RPMI8226 (cell line): ENCODE measurements at places on chromosomes 7 and 10.

DNA sequence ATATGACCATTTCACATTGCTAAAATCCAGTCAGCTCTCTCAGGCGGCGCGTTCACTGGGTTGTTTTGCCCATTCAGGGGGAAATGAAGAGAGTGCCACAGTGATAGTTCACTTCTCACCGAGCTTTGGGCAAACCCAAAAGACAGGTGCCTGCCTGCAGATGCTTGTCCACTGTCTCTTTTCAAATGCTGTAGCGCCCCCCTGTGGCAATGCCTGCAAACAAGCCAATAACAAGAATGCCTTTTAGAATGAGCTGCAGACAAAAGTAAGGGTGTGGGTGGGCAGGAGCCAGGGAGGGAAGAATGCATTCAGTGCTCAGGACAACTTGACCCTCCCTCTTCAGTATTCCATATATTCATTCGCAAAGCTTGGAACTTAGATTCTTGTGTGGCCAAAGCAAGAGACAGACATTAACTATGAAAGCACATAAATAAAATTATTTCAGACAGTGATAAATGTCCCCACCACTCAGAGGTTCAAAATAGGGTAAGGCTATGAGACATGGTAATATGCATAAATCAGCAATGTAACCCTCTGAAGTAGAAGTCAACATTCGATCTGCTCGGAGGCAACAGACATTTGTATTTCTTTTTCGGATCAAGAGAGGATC, 86.9 kb downstream of the JAZF1 start:
- peak; percentile 40 for DNase-seq

DNA sequence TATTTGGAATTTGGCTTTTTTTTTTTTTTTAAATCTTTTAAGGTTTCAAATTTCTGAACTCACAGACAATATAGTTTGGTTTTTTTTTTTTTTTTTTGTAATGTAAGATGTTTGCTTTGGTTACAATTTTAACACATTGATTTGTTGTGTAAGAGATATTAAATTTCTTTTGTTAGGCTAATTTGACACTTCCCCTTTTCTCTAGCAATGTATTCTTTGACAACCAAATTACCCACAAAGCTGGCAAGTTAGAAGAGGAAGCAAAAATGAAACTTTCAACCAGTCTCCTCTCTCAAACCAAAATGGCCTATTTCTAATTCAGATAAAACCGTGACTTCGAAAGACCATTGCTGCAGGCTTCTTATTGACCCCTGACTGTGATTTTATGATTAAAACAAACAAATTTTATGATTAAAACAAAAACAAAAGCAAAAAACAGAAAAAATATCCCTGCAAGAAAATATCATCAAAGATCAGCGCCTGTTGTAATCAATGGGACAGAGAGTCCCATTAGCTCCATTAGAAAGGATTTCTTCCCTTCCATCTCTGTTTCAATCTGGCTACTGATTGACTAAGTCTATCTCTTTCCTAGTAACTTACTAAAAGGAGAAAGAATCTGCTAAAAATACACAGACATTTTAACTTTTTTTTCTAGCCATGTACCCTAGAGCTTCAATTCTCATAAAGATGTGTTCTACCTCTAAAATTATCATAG, 489.2 kb downstream of the MDFIC start:
- peak; percentile 25 for DNase-seq

- peak; percentile 41 for DNase-seq
Observed at GRCh38 chr7:110090110-110090820, 1000.7 kb upstream of the LRRN3 start.

DNA sequence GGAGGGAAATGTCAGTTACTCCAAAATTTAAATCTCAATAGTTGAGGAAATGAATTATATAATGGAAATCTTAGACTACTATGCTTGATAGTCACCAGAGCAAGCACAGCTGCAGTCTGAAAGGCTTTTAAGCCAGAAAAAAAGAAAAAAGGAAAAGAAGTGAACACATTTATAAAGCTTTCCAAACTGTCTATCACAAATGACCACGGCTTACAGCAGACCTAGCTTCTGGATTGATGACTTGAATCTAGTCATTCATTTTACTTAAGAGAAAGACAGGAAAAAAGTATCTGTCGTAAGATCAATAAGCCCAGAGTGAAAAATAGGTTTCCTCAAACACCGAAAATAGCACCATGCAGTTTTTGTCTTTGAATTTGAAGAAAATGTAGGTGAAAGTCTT, 67.9 kb upstream of the OGDHL start:
- DNase-seq, result no peak

DNA sequence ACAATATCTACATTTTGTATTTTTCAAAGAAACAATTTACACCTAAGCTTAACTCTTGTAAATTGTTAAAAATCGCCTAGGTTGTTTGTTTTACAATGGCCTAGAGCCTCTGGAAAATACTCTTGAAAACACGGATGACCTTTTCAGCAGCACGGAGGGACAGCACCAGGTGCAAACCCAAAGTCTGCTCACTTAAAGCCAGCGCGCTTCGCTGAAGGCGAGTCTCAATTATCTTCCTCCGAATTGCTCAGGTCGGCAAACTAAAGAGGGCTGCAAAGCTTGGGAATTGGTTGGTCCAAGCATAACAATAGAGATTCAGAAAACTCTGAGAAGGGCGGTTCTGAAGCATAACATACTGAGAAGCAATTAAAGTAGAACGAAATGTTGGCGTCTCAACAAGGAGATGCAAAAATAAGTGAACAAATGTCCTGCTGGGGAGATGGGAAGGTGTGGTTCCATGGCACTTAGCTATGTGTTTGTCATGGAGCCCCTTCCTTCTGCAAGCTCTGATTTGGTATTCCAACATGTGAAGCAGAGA, 139.9 kb upstream of the PITRM1 start:
- DNase-seq, result no peak

- DNase-seq, result no peak
Observed at GRCh38 chr7:70907259-70908247, 224.4 kb upstream of the GALNT17 start.

DNA sequence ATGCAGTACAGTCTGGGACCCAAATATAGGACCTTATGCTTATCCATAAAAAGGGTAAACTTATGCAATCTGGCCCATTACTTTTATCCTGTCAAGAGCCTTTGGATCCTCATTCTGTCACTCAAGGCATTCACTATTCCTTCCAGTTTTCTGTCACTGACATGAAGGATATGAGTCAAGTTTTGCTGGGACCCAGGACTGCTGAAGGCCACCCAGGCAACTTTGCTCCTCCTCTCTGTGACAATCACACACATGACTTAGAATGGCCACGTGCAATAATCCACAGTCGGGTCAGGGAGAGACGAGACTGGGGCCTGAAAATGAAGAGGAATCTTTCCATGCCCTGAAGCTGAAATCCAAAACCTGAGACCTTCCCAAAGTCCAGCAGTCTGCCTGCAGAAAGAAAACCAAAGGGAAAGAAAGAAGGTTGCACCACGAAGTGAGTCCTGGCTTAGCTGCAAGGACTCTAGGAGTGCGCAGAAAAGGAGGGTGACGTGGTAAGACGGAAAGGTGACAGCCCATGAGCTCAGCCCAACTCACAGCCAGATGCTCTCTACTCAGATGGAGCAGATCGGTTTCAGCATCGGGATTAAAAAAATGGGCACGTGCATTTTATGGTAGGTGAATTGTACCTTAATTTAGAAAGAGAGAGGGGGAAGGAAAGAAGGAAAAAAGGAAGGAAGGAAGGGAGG, 67.2 kb downstream of the VOPP1 start:
- DNase-seq, result no peak

GRCh38 chr10:113739031-113739430, 12.5 kb upstream of the PLEKHS1 start:
- DNase-seq, result no peak

- no peak for DNase-seq
Observed at GRCh38 chr10:69643779-69644657, 14.0 kb downstream of the FAM241B start.

DNA sequence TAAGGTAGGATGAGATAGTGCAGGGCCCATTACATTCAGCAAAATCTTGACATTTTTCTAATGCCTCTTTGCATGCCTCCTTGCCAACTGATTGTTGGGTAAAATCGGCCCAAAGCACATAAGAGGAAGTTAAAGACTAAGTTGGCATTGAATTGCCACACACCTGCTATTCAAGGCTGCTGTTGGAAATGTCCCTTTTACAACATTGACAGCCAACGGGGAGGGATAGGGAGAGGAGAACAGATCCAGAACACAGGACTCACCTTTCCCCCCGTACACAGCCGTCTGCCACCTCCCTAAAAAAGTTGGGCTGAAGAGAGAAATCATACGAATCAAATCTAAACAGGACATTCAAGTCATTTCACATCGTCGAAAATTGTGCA, 695 bp downstream of the FAM237B start:
- no peak for DNase-seq
